ENCODE measurements at places on chromosomes 1 and 21.

- DNase-seq: peak; percentile 38
- no peaks in the 10 kb centered on the region for H3K36me3 ChIP-seq
- H3K27ac ChIP-seq: no peak overlapping the region
- H3K27me3 ChIP-seq: no peaks in the 10 kb centered on the region
Measured at GRCh38 chr1:26307363-26307781, 936 bp upstream of the UBXN11 start.

DNA sequence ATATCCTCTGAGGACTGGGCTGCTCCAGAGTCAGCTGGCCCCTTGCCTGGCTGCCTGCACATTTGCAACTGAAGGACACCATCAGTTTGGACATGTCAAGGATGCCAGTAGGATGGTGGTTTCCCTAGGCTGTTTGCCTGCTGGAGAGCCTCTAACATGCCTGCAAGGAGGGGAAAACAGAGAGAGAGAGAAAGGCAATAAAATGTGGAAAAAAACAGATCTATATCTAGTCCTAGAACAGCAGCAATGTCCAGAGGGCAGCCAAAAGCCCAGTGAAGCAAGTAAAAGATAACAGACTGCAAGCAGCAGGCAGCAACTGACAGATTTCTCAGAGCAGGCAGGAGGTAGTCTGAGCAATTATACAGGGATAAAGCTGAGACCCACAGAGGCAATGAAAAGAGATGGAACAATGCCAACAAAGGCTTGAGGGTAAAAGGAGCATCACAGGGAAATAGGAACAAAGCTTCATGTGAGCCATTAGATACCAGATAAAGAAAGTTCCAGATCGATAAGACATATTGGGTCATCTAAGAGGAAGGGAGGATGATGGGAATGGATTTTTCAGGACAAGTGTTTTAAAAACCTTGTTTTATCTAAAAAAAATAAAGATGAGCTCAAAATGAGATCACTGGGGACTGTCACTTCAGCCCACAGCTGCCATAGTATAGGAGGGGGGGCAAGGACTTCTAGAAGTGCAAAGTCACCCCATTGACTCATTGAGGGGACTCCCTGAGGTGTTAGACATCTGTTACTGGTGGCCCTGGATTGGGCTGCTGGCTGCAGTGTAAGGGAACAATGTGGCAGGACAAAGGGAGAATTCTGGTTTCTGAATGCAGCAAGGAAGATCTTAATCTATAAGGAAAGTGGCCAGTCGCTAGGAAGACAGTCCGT is 38.6 kb upstream of the GADD45A start:
- no peaks in the 10 kb centered on the region for H3K27me3 ChIP-seq
- DNase-seq: no peak
- H3K36me3 ChIP-seq: no peaks in the 10 kb centered on the region
- peaks cover 27% of the 10 kb centered on the region for H3K4me1 ChIP-seq
- H3K4me3 ChIP-seq: no peak overlapping the region
- H3K27ac ChIP-seq: peak overlapping the region; percentile 20

GRCh38 chr1:31714442-31715086 is 10.7 kb upstream of the COL16A1 start:
- DNase-seq: peak; percentile 90
- H3K4me3 ChIP-seq: peak overlapping the region; percentile 70
- H3K36me3 ChIP-seq: no peaks in the 10 kb centered on the region
- H3K27ac ChIP-seq: peak overlapping the region; percentile 96

- no peak overlapping the region for H3K27ac ChIP-seq
- no peak overlapping the region for H3K4me3 ChIP-seq
- no peaks in the 10 kb centered on the region for H3K27me3 ChIP-seq
- H3K4me1 ChIP-seq: no peaks in the 10 kb centered on the region
- DNase-seq: no peak
- H3K36me3 ChIP-seq: no peaks in the 10 kb centered on the region
Measured at GRCh38 chr1:195516036-195516435, 1092.2 kb downstream of the KCNT2 start.

DNA sequence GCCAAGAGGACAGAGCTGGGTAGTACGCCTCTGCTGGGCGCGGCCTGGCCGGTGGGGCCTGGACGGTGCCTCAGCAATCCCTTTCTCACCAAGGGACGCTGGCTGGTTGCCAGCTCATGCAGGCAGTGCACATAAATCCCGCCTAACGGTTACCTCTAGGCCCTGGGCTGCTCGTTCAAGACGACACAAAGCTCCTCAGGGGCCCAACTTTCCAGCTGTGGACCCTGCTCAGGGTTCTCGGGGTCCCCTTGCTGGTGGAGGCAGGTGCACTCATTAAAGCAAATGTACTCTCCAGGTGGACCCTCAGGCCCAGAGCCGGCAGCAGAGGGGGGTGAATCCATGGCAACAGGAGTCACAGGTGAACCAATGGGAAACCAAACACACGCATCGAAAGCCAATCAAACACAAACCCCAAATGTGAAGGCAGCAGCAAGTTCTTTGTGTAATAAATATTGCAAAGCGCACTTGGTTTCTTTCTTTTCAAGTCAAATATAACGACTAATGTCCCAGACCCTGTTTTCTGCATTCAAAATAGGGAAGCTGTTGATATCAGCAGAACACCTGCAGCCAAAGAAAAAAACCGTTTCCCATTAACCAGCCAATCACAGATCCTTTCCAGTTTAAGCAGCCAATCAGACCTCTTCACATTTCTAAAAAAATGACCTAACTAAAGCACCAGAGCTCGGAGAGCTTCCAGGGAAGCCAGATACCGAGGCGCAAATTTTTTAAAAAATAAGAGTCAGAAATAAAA is 26.1 kb upstream of the CLSTN1 start:
- H3K4me1 ChIP-seq: no peaks in the 10 kb centered on the region
- DNase-seq: peak; percentile 73
- no peaks in the 10 kb centered on the region for H3K27me3 ChIP-seq
- no peaks in the 10 kb centered on the region for H3K36me3 ChIP-seq
- H3K27ac ChIP-seq: no peak overlapping the region
- H3K4me3 ChIP-seq: no peak overlapping the region

- peaks cover 12% of the 10 kb centered on the region for H3K36me3 ChIP-seq
- H3K4me3 ChIP-seq: peak overlapping the region; percentile 100
- H3K4me1 ChIP-seq: peaks cover 27% of the 10 kb centered on the region
Measured at GRCh38 chr1:32014199-32014947, 705 bp downstream of the KHDRBS1 start.

DNA sequence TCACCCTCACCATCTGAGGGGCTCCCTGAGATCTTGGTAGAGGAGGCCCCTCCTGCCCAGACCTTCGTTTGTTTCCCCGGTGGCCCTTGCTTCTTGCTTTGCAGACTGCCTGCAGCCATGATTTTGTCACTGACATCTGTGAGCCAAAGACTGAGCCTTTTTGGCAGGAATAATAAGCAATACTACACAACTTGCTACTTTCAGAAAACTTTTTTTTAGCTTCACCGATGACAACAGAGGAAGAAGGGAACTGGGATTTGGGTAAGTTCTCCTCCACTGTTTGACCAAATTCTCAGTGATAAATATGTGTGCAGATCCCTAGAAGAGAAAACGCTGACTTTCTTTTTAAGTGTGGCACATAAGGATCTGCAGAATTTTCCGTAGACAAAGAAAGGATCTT is 11.7 kb upstream of the CD101 start:
- H3K4me1 ChIP-seq: peaks cover 20% of the 10 kb centered on the region
- H3K4me3 ChIP-seq: no peak overlapping the region
- no peaks in the 10 kb centered on the region for H3K27me3 ChIP-seq

DNA sequence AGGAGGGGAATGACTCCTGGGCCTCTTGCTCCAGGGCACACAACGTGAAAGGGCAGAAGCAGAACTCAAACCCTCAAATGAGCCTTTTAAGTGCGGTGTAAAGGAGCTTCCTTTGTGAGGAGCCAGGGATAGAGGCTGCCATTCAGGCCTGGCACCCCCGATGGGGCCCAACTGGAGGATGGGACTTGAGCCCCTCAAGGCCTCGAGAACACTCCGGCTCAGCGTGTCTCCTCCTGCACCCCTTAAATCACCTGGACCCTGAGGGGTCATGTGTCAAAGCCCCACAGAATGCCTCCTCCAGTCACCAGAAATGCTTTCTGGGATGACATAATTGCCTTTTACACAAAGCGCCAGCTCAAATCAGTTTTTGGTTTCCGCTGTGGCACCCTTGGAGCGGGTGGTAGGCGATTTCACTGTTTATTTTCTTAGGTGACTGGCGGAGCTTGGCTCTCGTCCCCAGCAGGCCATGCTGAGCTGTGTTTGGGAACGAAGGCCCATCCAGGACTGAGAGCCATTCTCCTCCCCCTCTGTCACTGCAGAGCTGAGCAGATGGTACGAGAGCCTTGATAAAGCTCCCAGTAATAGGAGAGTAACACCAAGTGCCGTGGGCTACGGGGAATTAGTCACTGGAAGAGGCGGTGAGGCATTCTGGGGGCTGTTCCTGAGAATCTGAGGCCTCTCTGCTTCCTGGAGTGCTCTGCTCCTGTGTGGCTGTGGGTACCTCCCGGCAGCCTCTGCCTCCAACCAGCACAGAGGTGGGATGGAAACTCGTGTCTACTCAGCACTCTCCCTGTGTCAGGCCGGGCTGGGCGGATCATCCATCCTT is 163.0 kb downstream of the GRIK3 start:
- no peak overlapping the region for H3K4me3 ChIP-seq

DNA sequence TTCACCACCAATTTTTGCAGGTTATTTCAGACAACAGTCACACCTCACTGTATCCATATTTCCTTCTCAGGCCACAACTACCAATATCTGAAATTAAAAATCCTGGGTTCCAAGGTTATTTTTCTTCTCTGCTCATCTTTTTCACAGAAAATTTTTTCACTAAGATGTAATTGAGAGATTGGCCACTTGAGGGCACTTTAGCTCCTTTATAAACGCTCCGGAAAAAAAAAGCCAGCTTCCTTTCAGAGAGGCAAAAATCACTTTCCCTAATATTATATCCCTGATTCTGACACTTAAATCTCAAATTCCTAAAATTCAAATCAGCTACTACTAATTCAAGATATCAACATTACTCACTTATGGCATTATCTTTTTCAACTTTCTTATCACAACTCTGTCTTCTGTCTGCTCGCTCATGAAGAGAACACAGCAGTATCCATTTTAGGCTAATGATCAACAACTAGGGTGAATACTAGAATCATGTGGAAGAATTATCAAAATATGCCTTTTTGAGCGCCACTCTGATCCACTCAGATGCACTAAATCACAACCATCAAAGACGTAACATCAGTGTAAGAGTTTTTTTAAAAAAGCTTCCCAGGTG is 101.4 kb upstream of the RGS1 start:
- no peak overlapping the region for H3K27ac ChIP-seq
- H3K27me3 ChIP-seq: peaks cover 9% of the 10 kb centered on the region
- no peak overlapping the region for H3K4me3 ChIP-seq

- peak overlapping the region; percentile 49 for H3K4me3 ChIP-seq
- peak; percentile 75 for DNase-seq
- H3K27me3 ChIP-seq: no peaks in the 10 kb centered on the region
- H3K27ac ChIP-seq: peak overlapping the region; percentile 67
- H3K4me1 ChIP-seq: peaks cover 59% of the 10 kb centered on the region
Measured at GRCh38 chr1:156497078-156497742, 3.4 kb downstream of the MEF2D start.

DNA sequence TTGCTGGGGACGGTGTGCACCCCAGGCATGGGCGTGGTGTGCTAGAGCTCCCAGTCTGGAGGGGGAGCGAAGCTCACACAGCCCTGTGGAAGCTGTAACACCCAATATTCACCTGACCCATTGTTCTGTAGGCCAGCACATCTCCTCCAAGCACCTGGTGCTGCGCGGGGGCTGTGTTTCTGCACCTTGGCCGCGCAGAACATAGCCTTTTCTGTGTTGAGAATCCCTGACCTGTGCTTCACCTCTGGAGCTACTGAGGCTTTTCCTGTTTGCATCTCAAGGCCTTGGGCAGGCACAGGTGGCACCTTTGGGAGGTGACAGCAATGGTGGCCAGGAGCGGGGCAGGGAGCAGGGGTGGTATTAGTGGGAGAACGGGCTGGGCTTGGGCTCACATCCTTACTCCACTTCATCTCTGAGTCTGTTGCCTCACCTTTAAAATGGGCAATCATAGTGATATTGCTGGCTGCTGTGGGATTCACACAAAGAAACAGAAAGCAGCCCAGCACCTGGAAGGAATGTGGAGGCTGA is 343.9 kb upstream of the AJAP1 start:
- no peak for DNase-seq
- no peaks in the 10 kb centered on the region for H3K4me1 ChIP-seq
- no peaks in the 10 kb centered on the region for H3K36me3 ChIP-seq

DNA sequence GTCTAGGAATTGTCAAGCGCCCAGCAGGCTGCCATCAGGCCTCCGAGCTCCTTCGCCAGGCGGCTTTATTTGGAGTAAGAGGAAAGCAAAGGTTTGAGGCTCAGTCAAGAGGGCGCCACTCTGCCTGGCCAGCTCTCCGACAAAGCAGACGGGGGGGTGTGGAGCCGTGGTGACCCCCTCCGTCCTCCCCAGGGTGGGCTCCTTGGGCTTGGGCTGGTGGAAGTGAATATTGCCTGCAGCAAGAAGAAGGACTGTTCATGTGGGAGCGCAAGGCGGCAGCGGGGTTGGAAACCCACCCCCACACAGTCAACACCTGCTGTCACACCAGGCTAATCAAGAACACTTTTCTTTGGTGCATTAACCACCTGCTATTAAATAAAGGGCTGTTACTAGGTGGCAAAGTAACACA is 14.6 kb downstream of the EPHX1 start:
- no peak overlapping the region for H3K4me3 ChIP-seq
- H3K27me3 ChIP-seq: no peaks in the 10 kb centered on the region
- DNase-seq: peak; percentile 72
- no peak overlapping the region for H3K27ac ChIP-seq
- no peaks in the 10 kb centered on the region for H3K36me3 ChIP-seq

GRCh38 chr21:26438976-26439375 is 134.1 kb downstream of the CYYR1 start:
- DNase-seq: no peak
- peaks cover under 1% of the 10 kb centered on the region for H3K4me1 ChIP-seq
- H3K27ac ChIP-seq: no peak overlapping the region
- no peak overlapping the region for H3K4me3 ChIP-seq
- no peaks in the 10 kb centered on the region for H3K36me3 ChIP-seq

DNA sequence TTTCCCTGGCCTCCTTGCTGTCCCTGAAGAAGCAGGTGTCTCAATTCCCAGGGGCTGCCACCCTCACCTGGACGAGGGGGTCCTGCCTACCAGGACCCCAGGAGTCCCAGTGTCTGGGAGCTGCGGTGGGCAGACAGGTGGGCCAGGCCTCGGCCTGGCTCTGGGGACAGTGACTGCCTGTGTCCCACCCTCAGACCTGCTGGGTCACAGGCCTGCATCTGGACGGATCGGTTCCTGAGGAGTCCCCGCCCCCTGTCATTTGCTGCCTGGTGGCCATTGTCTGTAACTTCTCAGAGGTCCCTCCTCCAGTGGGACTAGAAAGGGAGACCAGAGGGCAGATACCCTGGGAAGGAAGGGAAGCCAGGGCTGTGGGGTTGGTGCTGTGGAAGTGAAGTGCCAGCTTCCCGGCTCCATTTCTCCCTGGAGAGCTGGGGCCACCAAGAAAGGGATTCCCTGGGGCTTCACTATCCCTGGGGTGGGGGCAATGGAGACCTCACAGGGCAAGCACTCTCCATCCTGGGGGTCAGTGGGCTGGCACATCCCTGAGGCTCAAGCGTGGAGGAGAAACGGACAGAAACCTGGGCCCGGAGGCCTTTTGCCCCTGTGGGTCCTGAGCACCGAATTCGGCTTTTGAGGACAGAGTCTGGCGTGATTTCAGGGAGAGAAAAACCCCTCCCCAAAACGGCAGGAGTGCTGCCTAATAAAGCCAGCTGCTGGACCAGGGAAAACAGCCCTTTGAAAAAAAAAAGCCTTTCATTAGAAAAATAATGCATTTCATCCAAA is 157.3 kb downstream of the PEX14 start:
- H3K27ac ChIP-seq: no peak overlapping the region
- H3K4me1 ChIP-seq: peaks cover 21% of the 10 kb centered on the region
- no peak overlapping the region for H3K4me3 ChIP-seq
- H3K36me3 ChIP-seq: no peaks in the 10 kb centered on the region
